ENCODE measurements at places on chromosomes 6 and 20.

DNA sequence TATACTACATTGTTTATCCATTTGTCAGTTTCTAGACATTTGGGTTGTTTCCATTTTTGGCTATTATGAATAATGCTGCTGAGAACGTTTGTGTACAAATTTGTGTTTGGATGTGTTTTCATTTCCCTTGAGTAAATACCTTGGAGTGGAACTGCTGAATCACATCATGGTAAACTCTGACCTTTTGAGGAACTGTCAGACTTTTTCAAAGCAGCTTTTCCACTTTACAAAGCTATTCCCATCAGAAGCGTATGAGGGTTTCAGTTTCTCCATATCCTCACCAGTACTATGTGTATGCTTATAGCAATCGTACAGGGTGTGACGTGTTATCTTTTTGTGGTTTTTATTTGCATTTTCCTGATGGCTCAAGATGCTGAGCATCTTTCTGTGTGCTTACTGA, 103.7 kb downstream of the MYO6 start:
- DNase-seq = no peak

DNA sequence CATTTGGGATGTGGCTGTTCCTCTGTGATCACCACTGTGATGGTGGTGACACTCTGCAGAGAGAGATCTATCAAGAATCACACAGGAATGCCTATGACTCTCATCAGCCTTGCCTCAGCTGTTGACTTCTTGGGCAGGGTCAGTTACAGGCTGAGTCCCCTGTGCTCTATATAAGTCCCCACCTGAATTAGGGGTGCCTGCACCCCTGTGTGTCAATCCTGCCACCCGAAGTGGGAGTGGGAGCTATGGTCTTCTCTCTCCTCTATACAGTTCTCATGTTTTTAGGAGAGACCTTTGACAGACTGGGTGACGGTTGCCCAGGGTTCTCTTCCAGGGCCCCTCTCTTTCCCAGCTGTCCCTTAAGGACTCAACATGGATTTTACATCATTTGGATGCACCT, 173.8 kb downstream of the ZDHHC14 start:
- DNase-seq = no peak

- no peak for DNase-seq
Measured at GRCh38 chr6:139431602-139431956, 57.1 kb upstream of the CITED2 start.

DNA sequence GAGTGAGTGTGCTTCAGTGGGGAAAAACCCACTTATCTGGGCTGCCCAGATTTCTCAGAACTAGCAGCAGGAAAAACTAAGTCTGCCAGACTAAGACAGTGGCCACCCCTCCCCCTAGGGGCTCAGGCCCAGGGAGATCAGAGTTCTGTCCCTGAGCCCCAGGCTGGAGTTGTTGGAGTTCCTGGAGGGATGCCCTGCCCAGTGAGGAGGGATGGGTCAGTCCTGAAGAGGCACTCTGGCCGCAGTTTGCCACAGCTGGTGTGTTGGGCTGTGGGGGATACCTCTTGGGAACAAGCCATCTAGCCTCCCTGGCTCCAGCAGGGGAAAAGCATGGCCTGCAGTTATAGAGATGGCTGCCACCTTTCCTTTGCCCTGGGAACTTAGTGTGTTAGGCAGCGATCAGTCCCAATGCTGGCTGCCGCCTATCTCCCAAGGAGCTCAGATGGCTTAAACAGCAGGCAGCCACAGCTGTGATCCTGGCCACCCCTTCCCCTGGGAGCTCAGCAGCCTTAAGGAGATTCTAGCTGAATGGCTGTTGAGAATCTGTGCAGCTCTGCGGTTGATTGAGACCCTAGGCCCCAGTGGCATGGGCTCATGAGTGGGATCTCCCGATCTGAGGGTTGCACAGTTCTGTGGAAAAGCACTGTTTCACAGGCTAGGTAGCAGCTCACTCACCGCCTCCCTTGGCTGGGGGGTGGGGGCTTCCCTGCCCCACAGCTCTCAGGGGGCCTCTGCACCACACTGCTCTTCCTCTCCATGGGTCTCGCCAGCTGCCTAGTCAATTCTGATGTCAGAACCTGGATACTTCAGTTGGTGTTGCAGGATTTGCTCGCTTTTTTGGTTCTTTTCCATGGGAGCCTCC, 13.2 kb downstream of the SIRPG start:
- no peak for DNase-seq

DNA sequence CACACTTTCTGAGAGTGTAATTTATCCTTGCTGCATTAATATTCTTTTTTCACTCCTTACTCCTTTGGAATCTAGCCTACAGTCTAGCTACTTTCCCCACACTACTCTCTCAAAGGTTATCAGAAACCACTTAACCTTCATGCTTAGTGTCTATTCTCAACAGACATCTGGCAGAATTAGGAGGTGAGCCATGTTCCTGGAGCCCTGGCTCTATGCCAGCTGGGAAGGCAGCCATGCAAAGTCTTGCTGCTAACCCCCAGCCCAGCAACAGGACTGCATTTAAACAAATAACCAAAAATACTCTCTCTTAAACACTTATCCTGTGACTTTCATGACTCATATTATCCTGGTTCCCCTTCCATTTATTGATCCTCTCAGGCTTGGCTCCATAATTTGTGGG, 260.2 kb downstream of the BCKDHB start:
- DNase-seq = no peak

DNA sequence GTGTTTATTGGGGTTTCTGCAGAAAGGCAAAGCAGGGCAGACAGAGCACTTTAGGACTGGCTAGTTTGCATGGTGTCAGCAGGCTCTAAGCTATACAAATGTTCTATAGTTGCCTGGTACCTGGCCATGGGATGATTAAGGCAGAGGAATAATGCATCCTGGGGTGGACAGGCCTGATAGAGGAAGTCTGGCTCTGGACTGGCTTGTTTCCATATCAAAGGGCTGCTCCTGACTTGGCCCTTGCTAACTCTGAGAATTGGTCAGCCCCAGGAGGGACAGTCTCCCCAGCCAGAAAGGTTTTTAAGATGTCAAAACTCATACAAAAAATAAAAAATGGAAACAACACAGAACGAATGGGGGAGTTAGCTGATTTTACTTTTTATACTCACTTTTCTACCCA, 136.9 kb downstream of the TBC1D7 start:
- no peak for DNase-seq

DNA sequence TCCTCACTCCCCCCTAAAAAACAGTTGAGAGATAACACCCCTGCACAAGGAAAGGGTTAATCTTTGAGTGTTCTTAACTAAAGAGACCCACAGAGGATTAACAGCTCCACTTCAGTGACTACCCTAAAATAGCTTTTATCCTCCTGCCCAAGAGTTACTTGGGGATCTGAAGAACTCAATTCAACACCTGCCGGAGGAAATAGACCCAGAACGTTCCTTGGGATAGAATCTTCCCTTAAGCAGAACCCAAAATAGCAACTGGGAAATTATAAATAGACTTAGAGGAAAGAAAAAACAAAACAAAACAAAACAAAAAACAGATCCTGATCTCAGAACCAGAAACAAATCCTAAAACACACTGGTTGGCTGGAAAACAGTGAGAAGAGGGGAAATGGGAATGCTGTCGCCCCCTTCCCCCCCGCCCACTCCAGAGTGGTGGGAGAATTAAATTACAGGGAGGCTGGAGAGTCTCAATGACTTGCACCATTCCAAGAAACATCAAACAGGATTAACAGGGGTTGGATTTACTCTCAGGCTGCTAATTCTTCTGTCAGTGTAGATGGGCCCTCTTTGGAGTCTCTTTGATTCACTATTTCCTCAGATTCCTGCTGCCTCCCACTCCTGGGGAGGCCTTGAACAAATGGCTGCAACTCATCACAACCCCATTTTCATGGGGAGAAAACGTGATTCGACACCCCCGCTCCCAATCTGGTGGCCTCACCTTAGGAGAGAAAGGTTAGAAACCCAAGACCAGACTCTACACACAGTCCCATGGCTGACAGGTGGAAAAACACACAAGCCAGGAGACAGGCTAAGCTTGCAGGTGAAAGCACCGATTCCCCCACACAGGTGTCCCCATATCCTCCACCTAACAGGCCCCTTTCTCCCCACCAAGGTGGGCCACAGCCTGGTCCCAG, 1.4 kb downstream of the PLAGL2 start:
- DNase-seq = no peak

DNA sequence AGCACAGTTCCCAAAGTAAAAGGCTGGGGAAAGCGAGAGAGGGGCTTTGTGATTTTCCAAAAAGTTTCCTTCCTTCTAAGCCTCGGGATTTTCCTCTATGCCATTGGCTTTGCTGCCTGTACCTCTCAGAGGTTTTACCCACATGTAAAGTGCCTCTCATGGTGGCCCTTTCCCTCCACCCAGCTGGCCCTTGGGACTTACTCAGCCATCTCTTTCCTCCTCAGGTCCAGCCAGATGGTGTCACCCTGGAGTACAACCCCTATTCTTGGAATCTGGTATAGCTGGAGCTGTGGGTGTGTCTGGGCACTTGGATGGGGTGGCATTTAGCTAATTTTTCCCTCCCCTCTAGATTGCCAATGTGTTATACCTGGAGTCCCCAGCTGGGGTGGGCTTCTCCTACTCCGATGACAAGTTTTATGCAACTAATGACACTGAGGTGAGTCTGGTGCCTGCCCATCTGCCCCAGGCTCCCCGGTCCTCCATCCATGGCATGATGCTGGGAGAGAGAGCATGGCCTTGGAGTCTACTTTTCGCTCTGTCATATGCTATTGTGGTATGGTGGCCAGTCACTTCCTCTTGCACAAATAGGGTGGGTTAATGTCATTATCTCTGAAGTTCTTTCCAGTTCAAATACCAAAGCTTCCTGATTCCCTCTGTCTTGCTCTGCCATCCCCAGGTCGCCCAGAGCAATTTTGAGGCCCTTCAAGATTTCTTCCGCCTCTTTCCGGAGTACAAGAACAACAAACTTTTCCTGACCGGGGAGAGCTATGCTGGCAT, 1.1 kb downstream of the CTSA start:
- DNase-seq = no peak

DNA sequence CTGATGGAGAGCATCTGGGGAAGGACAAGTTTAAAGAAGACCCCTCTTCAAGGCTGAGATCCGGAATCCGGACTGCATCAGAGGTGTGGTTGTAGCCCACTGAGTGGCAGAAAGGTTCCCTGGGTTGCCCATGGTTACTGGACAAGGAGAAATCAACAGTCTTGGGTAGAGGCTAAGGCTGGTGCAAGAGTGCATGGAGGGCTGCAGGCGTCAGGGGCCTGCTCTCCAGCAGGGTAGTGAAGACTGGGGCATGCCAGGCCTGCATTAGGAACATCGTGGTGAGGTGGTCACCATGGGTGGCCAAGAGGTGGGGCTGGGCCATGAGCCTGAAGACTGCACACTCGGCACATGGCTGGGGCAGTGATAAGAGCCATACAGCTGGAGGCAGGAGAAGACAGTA, 91.2 kb downstream of the RNF182 start:
- no peak for DNase-seq

GRCh38 chr6:30198166-30199084, 14.8 kb downstream of the TRIM26 start:
- no peak for DNase-seq

- no peak for DNase-seq
Measured at GRCh38 chr20:7798176-7798575, 142.1 kb downstream of the HAO1 start.

DNA sequence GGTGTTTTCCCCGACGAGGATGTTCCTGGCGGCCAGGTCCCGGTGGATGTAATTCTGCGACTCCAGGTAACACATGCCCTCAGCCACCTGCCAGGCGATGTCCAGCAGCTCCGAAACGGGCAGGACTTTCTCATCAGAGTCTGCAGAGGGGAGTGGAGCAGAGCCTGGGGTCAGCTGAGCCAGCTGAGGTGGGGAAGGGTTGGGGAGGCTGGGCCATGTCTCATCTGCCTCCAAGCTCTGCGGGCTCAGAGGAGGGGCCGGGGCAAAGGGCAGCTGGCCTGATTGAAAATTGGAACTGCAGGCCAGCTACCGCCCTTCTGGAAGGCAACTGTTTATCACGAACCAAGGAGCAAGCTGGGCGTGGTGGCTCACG, 6.4 kb downstream of the PTK6 start:
- DNase-seq = no peak

- DNase-seq = peak; percentile 94
Measured at GRCh38 chr6:158653577-158654354, 3.9 kb downstream of the SYTL3 start.

DNA sequence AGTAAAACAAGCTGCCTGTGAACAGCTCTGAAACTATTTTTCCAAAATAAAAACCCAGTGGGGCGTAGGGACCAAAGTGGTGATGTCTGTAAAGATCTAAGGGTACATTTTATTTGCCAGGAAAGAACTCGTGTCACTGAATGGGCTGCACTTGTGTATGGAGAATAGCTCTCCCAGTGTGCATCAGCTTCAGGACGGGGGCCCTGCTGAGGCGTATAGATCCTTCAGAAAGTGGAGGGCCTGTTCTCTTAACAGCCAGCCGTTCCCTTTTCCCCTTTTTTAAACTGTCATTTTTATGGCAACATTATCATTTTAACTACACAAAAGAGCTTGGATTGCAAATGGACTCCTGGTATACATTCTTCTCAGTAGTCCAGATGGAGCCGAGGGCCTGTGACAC, 137.3 kb downstream of the TMEM242 start:
- no peak for DNase-seq

GRCh38 chr6:37897818-37898515, 78.4 kb downstream of the ZFAND3 start:
- DNase-seq = no peak

GRCh38 chr20:3744806-3745685, 12.6 kb downstream of the HSPA12B start:
- DNase-seq = peak; percentile 87

DNA sequence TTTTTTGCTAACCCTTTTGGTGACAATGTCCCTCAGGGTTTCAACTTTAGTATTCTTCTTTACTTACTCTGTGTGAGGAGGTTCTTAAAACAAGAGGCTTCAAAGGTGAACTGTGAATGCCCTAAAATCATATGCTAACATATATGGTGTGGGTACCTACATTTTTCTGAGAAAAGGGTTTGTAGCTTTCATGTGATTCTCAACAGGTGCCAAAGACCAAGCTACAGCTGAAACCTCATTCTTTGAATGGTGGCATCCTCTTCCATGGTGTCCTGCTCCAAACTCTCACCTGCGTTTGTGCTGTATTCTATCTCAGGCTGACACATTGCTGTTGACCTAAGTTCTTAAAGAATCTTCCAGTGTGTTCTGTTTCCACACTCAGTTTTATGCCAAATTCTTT, 177.3 kb downstream of the PRL start:
- DNase-seq = no peak

- DNase-seq = no peak
Measured at GRCh38 chr6:11665604-11666326, 112.8 kb downstream of the ADTRP start.

DNA sequence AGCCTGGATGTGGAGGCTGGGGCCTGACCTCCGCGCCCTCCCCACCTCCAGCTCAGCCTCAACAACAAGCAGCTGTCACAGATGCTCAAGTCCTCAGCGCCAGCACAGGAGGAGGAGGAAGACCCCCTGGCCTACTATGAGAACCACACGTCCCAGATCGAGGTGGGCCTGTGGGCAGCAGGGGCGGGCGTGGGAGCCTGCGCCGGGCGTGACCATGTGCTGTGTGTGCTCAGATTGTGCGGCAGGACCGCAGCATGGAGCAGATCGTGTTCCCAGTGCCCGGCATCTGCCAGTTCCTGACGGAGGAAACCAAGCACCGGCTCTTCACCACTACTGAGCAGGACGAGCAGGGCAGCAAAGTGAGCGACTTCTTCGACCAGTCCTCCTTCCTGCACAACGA, 23.5 kb downstream of the UQCC2 start:
- no peak for DNase-seq

Data from CD4-positive, alpha-beta T cell treated with Interleukin-15 for 1 hour (primary cell).